Hair follicular keratinocyte (primary cell): ENCODE measurements at places on chromosomes 3 and 15. TPM values are rescaled to one million over a fixed set of nuclear protein-coding genes. Genes with fewer than 3 reads are reported as not detected.

The TMEM158 gene
- 3.0 and 4.3 TPM in 2 replicates for total RNA-seq

The PLIN1 gene
- 0.08 and 0.42 TPM in 2 replicates for total RNA-seq

The HCLS1 gene
- total RNA-seq = 0.39 TPM in 1 of 2 replicates, not detected in the other

The CCDC80 gene
- total RNA-seq = 10.3 and 11.7 TPM in 2 replicates

The ZNF280D gene
- total RNA-seq = 8.7 and 9.5 TPM in 2 replicates
